ENCODE measurements at places on chromosomes 5 and 9.

DNA sequence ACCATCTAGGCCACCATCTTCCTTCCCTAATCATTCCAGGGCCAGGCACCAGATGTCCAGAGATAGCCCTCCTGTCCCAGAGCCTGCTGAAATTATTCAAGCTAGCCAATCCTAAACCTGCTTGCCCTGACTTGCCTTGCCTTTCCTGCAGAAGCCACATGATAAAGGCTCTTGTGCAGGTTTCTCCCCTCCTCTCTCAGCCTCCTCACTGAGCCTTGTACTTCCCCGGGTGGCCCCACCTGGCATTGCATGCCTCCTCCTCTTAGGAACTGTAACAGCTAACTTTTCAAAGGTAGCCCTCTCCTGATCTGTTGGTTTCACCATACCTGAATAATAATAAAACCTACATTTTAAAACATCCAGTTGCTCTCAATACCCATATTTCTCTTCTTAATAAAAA, 42.6 kb downstream of the DIRAS2 start:
- no peak for DNase-seq

DNA sequence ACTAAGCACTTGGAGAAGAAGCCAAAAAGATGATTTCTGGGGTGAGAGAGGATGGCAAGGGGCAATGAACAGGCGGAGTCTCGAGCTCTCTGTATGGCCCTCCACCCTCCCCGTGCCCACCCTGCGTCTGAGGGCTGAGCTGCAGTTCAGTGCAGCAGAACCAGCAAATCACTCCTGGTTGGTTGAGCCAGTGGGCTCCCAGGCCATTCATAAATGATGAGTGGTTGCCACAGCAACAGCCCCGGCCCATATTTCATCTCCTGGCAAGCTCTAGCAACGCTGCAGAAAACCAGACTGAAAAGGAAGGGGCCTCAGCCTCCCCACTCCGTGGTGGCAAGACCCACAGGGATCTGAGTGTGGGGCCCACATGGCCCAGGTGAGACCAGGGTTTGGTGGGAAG, 93.8 kb upstream of the PPP1R26 start:
- no peak for DNase-seq

GRCh38 chr5:96601715-96602244, 60.4 kb upstream of the CAST start:
- DNase-seq, result no peak

GRCh38 chr5:33738967-33739366, 152.8 kb downstream of the ADAMTS12 start:
- no peak for DNase-seq

DNA sequence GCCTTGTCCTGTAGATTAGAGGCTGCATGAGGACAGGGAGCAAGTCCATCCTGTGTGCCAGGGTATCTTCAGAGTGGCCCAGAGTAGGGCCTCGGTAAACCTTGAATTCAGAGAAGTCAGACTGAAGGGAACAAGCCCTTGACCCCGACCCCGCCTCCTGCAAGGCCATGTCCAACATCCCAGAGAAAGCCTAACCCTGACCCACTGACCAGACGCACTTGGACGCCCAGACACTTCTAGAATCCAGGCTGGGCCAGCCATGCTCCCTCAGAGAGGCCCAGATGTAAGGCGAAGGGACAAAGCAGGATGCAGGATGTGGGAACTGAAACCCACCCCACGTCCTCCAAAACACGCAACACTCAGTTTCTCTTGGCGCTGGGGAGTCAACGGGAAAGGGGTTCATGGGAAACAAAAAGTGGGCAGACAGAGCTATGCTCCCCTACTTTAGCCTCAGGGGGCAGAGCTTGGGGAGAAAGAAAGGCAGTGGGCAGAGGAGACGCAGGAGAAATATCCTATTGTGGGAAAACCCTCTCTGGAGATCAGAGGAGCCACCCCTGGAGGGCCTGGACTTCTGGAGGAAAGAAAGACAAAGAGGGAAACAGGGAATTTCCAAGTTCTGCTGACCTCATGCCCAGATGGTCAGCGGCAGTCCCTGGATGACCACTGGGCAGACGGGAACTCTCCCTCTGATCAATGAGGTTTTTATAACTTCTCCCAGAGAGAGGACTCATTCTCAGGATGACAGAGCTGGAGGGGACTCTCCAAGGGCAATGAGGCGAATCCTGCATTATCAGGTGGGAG, 13.0 kb downstream of the TNIP1 start:
- DNase-seq, result no peak

- DNase-seq, result no peak
Observed at GRCh38 chr5:149740866-149741459, 10.9 kb downstream of the PPARGC1B start.

DNA sequence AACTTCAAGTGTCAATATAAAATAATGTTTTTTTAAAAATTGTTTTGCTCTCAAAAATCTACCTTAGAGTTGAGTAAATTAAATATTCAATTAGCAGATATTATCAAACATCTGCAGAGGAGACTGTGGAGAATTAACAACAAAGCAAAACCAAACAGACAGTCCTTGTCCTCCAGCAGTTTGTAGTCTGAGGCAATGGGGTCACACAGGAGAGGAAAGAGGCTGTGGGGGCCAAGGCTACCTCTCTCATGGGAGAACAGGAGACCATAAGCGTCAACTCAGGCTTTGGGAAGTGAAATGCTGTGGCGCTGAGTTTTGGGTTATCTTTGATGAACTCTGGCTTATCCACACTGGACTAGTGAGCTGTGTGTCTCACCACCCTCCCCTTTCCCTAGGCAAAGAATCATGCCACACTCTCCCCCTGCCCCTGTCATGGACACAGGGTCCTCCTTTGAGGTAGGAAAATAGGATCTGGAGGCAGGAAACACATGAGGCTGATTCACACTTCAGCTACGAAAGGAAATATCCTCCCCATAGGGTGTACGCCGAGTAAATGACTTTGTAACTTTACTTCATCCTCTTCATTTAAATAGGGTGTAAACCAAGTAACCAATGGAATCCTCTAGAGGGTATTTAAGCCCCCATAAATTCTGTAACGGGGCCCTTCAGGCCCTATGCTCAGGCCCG, 152.7 kb downstream of the FSTL4 start:
- DNase-seq, result no peak

DNA sequence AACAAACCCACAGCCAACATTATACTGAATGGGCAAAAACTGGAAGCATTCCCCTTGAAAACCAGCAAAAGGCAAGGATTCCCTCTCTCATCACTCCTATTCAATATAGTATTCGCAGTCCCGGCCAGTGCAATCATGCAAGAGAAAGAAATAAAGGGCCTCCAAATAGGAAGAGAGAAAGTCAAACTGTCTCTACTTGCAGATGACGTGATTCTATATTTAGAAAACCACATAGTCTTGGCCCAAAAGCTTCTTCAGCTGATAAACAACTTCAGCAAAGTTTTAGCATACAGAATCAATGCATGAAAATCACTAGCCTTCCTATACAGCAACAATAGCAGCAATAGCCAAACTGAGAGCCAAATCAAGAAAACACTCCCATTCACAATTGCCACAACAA, 333.7 kb upstream of the EDIL3 start:
- no peak for DNase-seq

GRCh38 chr5:56142614-56143372, 90.3 kb downstream of the ANKRD55 start:
- DNase-seq, result no peak

DNA sequence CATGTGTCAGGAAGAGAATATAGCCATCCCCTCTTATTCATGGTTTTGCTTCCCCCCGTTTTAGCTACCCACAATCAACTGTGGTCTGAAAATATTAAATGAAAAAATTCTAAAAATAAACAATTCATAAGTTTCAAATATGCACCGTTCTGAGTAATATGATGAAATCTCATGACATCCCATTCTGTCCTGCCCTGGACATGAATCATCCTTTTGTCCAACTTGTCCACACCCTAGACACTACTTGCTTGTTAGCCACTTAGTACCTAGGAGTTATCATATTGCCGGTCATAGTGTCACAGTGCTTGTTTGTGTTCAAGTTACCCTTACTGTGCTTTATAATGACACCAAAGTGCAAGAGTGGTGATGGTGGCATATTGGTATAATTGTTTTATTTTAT, 113.5 kb downstream of the CAAP1 start:
- DNase-seq, result no peak

GRCh38 chr5:178318893-178319292, 86.3 kb upstream of the PHYKPL start:
- DNase-seq, result no peak

DNA sequence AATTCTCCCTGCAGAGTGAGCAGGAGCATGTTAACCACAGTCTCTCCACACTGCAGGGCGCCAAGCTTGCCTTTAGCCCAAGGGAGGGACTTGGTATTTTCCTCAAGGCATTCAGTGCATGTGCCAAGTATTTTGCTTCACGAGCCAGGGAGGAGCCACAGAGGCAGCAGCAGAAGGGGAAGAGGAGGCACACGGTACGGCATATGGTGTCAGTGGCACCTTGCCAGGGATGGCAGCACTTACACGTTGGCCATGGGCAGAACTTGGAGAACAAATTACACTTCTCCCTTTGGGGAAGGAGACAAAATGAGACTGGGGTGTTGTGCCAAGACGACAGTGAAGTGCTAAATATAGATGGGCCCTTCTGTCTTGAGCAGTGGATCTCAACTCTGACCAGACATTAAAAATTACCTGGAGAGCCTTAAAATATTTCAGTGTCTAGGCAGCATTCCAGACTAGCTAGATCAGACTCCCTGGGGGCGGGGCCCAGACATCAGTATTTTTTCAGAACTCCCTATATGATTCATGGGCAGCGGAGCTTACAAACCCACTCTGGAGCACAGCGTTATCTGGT, 155.8 kb downstream of the DRD1 start:
- no peak for DNase-seq

GRCh38 chr5:82640916-82641315, 362.8 kb upstream of the RPS23 start:
- DNase-seq, result no peak

DNA sequence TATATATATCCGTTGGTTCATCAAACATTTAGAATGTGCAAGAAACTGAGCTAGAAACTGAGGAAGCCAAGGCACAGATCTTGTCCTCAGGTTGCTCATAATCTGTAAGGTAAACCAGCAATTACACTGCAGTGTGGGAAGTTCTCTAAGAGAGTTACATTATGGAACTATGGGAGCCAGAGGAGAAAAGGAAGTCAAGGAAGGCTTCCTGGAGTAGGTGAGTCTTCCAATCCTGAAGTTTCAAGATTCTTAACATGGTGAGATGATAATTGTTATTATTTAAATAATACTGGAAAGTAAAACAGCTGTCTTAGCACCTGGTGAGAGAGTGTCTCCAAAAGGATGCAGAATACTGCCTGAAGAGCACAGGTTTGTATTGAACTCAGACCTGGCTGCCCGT, 44.2 kb downstream of the PDE6A start:
- DNase-seq, result no peak
